Smooth muscle cell of the coronary artery (primary cell): ENCODE measurements at places on chromosomes 7 and 10. TPM values are rescaled to one million over a fixed set of nuclear protein-coding genes. Genes with fewer than 3 reads are reported as not detected.

The TRPV6 gene
- not detected in 2 replicates for total RNA-seq

The PILRA gene
- 0.82 TPM in 1 of 2 replicates, not detected in the other for total RNA-seq

The LBX1 gene
- not detected in 2 replicates for total RNA-seq

The PLAC9 gene
- 24.6 and 27.2 TPM in 2 replicates for total RNA-seq

The RAB11FIP2 gene
- total RNA-seq = 6.6 and 11.8 TPM in 2 replicates

The GPNMB gene
- 45.9 and 507 TPM in 2 replicates for total RNA-seq

The UPK3BL2 gene
- total RNA-seq = 1.3 and 2.2 TPM in 2 replicates

The PRTFDC1 gene
- total RNA-seq = 12.6 and 40.1 TPM in 2 replicates

The UTF1 gene
- total RNA-seq = not detected in 2 replicates

The NKX2-3 gene
- not detected in 2 replicates for total RNA-seq

The PON3 gene
- not detected in 2 replicates for total RNA-seq

The EN2 gene
- under 0.01 TPM in 1 of 2 replicates, not detected in the other for total RNA-seq

The CUBN gene
- total RNA-seq = 0.68 and 3.4 TPM in 2 replicates

The EIF5AL1 gene
- total RNA-seq = 0.35 and 0.38 TPM in 2 replicates

The HPSE2 gene
- not detected in 2 replicates for total RNA-seq

The ADARB2 gene
- not detected in 2 replicates for total RNA-seq

The COPG2 gene
- total RNA-seq = 21.4 and 28.7 TPM in 2 replicates

The TMEM229A gene
- 0.23 and 0.38 TPM in 2 replicates for total RNA-seq

The FBH1 gene
- total RNA-seq = 117 and 181 TPM in 2 replicates

The MGAM2 gene
- not detected in 2 replicates for total RNA-seq

The TAS2R60 gene
- not detected in 2 replicates for total RNA-seq

The AMZ1 gene
- under 0.01 and 0.70 TPM in 2 replicates for total RNA-seq

The TAX1BP1 gene
- total RNA-seq = 66.6 and 110 TPM in 2 replicates

The BLNK gene
- not detected in 2 replicates for total RNA-seq

The GIMAP4 gene
- total RNA-seq = 0.35 TPM in 1 of 2 replicates, not detected in the other

The CALML3 gene
- not detected in 2 replicates for total RNA-seq

The EVX1 gene
- total RNA-seq = not detected in 2 replicates

The MYO3A gene
- total RNA-seq = not detected in 2 replicates

The AKR1D1 gene
- total RNA-seq = not detected in 2 replicates

The KCNIP2 gene
- total RNA-seq = 0.30 and 1.1 TPM in 2 replicates

The GPR15LG gene
- not detected in 2 replicates for total RNA-seq

The CYP2C8 gene
- not detected in 2 replicates for total RNA-seq

The LOXL4 gene
- 18.6 and 122 TPM in 2 replicates for total RNA-seq

The ZNF488 gene
- 0.23 TPM in 1 of 2 replicates, not detected in the other for total RNA-seq

The COL13A1 gene
- 4.0 and 34.8 TPM in 2 replicates for total RNA-seq

The ASAH2 gene
- 0.12 and 1.1 TPM in 2 replicates for total RNA-seq
